ENCODE measurements at places on chromosomes 1 and 21. TPM values are rescaled to one million over a fixed set of nuclear protein-coding genes. Genes with fewer than 3 reads are reported as not detected.
A peak's percentile ranks its signal among the peaks of the same experiment; 100 is the strongest.

ERG gene
- 27.6 TPM for total RNA-seq

MARK1 gene
- total RNA-seq = 4.3 TPM

DYRK3 gene
- total RNA-seq = 11.5 TPM

PTGFR gene
- total RNA-seq = 4.7 TPM

SH2D1B gene
- total RNA-seq = 1.2 TPM

UBE2J2 gene
- 42.8 TPM for total RNA-seq

ZP4 gene
- total RNA-seq = not detected

PDZK1IP1 gene
- 44.9 TPM for total RNA-seq

NID1 gene
- total RNA-seq = 55.4 TPM

ZNF695 gene
- 0.13 TPM for total RNA-seq

DNA sequence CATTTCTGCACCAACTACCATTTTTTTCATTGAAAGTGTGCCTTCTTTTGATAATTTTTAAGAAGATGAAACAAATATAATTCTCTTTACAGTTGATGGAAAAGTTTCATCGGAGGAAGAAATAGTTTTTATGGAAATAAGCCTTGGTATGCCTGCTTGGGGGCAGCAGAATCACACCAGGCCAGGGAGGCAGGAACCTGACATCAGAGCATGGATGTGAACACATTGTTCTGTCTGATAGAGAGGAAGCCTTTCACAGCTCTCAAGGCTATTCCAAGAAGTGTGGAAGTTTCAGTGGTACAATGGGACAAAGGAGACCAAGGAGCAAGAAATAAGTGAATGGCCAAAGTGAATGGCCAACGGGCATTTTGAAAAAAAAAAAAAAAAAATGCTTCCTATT, 162.2 kb upstream of the KCNK2 start:
- H3K36me3 ChIP-seq = no peaks in the 10 kb centered on the region
- H3K27ac ChIP-seq = no peak overlapping the region
- DNase-seq = no peak
- H3K4me1 ChIP-seq = no peaks in the 10 kb centered on the region
- no peak overlapping the region for H3K4me3 ChIP-seq
- H3K27me3 ChIP-seq = no peaks in the 10 kb centered on the region

DNA sequence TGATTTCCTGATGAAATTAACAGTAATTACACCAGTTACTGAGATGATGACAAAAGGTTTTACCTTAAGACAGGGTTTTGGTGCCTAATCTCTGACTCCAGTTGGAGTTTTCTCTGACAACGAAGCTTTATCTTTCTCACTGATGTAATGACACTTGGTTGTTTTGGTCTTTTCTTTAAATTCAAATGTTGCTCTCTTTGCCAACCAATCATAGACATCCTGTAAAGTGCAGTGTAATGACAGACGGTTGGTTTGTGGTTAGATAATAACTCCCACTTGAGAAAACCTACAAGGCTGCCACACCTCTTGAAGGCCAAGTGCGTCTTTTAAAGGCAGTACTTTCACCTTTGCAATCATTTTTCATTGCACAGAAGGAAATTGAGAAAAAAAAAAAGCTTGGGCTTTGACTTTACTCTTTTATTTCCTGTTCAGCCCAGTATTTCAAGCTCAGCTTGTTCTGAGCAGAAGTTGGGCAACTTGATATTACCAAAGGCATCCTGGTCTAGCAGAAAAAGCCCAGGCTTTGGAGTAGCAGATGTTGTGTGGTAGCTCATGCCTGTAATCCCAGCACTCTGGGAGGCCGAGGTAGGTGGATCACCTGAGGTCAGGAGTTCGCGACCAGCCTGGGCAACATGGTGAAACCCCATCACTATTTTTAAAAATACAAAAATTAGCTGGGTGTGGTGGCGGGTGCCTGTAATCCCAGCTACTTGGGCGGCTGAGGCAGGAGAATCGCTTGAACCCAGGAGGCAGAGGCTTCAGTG, 14.9 kb downstream of the PDIK1L start:
- peaks cover 5% of the 10 kb centered on the region for H3K4me1 ChIP-seq
- H3K36me3 ChIP-seq = no peaks in the 10 kb centered on the region
- peak overlapping the region; percentile 9 for H3K4me3 ChIP-seq
- DNase-seq = no peak
- no peaks in the 10 kb centered on the region for H3K27me3 ChIP-seq
- peak overlapping the region; percentile 86 for H3K27ac ChIP-seq

GRCh38 chr1:180954005-180954800, 41.5 kb downstream of the KIAA1614 start:
- no peaks in the 10 kb centered on the region for H3K27me3 ChIP-seq
- peaks cover 29% of the 10 kb centered on the region for H3K4me1 ChIP-seq
- peak; percentile 52 for DNase-seq
- H3K4me3 ChIP-seq = peak overlapping the region; percentile 46
- H3K27ac ChIP-seq = no peak overlapping the region

GRCh38 chr1:247107694-247108093, 3.5 kb upstream of the ZNF669 start:
- H3K4me1 ChIP-seq = peaks cover 6% of the 10 kb centered on the region
- H3K27me3 ChIP-seq = no peaks in the 10 kb centered on the region
- DNase-seq = no peak
- H3K27ac ChIP-seq = no peak overlapping the region
- H3K36me3 ChIP-seq = no peaks in the 10 kb centered on the region
- no peak overlapping the region for H3K4me3 ChIP-seq

DNA sequence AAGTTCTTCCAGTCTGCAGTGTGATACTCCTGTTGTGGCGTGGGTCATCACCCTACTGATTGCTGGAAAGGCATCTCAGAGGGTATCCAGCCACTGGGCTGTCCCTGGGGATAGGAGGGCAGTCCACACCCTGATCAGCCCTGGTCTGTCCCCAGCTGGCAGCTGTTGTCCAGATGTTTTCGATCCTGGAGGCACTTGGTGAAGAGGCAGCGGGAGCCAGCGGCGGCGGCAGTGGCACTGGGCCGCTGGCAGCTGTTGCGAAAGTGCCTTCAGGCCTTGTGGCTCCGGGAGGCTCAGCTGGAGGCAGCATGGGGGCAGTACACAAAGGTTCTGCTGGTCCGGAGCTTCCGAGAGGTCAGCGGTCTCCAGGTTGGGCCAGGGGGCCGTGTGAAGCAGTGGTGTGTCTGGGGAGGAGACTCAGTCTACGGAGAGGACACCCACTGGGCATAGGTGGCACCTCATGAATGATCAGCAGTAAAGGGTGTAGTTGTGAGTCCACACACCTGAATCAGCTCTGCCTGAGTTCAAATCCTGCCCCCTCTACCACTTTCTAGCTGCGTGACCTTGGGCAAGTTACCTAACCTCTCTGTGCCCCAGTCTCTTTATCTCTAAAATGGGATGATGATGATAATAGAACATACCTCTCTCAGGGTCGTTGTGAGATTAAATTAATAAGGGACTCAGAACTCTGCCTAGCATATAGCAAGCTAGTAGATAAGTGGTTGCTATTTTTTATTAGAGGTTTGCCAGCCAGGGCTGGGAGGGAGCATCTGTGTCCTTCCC, 6.1 kb downstream of the C1orf167 start:
- H3K4me3 ChIP-seq = no peak overlapping the region
- DNase-seq = no peak
- peaks cover 3% of the 10 kb centered on the region for H3K27me3 ChIP-seq
- H3K27ac ChIP-seq = no peak overlapping the region

GRCh38 chr1:38336961-38337360, 290.4 kb upstream of the POU3F1 start:
- H3K4me3 ChIP-seq = no peak overlapping the region
- no peaks in the 10 kb centered on the region for H3K27me3 ChIP-seq
- DNase-seq = no peak
- no peak overlapping the region for H3K27ac ChIP-seq

DNA sequence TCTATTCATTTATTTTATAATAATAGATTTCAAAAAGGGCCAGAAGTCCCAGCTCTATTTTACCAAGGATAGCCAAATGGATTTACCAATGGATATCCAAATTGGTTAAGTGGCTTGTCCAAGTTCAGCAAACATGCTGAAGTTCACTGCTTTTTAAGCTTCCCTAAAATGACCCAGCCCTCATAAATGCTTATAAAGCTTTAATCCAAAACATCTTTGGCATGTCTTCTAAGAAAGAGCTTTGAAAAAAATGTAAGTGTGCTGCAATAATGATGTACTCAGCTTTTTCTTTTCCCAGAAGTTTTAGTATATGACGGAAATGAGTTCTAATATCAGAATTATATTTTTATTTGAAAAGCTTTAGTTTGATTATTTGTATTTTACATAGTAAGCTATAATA, 451.5 kb upstream of the ADAMTS5 start:
- H3K4me3 ChIP-seq = no peak overlapping the region
- H3K36me3 ChIP-seq = no peaks in the 10 kb centered on the region
- no peak overlapping the region for H3K27ac ChIP-seq
- H3K4me1 ChIP-seq = no peaks in the 10 kb centered on the region

GRCh38 chr21:18840239-18840638, 436.7 kb upstream of the TMPRSS15 start:
- no peak overlapping the region for H3K27ac ChIP-seq
- H3K4me3 ChIP-seq = no peak overlapping the region
- no peaks in the 10 kb centered on the region for H3K27me3 ChIP-seq
- no peaks in the 10 kb centered on the region for H3K4me1 ChIP-seq

- no peak overlapping the region for H3K4me3 ChIP-seq
- no peak for DNase-seq
- no peaks in the 10 kb centered on the region for H3K27me3 ChIP-seq
- peaks cover 12% of the 10 kb centered on the region for H3K4me1 ChIP-seq
- peak overlapping the region; percentile 43 for H3K27ac ChIP-seq
These were observed 25.6 kb upstream of the RGS1 start for GRCh38 chr1:192549937-192550336.

DNA sequence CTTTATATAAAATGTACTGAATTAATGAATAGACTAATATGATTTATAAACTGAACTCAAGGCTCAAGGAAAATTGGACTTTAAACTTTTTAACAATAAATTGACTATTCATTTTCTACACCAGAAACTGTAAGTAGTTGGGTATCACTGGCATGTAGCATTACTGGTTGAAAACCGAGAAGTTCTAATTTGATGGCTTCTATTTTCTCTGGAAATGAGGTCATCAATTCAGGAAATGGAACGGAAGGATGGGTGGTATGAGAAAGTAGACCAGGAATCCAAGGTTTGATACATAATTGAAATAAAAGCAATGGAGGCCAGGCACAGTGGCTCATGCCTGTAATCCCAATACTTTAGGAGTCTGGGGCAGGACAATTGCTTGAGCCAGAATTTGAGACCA, 50.4 kb downstream of the RERE start:
- H3K4me1 ChIP-seq = peaks cover 4% of the 10 kb centered on the region
- no peak overlapping the region for H3K4me3 ChIP-seq
- H3K36me3 ChIP-seq = no peaks in the 10 kb centered on the region
- no peak overlapping the region for H3K27ac ChIP-seq

DNA sequence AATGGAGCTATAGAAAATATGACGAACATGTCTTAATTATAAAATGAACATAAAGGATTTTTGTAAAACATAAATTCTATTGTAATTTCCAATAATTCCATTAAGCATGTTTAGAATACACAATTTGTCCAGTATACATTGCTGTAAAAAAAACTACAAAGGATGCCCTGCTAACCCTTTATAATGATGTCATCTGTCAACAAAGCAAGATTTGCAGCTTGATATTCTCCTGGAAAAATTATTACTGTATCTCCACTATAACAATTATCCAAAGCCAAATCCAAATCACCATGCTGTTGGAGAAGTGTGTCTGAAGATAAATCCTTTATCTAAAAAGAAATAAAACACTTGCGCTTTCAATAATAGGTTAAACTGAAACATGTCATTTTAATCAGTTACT, 47.6 kb downstream of the SHCBP1L start:
- no peak overlapping the region for H3K27ac ChIP-seq
- DNase-seq = no peak
- no peaks in the 10 kb centered on the region for H3K4me1 ChIP-seq
- no peaks in the 10 kb centered on the region for H3K27me3 ChIP-seq

- H3K27ac ChIP-seq = no peak overlapping the region
- no peak overlapping the region for H3K4me3 ChIP-seq
- no peak for DNase-seq
- H3K27me3 ChIP-seq = no peaks in the 10 kb centered on the region
These were observed 83.1 kb upstream of the LYPLAL1 start for GRCh38 chr1:219090607-219091006.

DNA sequence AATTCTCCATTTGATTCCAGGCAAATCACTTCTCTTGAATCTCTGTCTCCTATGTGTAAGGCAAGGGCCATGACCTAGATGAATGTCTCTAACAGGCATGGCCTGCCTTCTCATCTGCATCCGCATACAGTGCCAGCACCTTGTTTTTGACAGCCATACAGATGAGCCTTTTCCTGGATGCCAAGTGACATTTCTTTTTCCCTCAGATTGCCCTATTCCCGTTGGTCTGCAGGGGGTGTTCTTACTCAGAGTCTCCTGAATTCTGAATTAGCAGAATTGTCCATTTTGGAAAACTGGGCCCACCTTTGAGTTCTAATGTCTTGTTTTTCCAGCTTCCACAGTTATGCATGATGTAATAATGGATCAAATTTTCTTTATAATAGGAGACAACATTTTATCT, 88.0 kb upstream of the ADAR start:
- no peak overlapping the region for H3K4me3 ChIP-seq
- H3K27ac ChIP-seq = no peak overlapping the region

DNA sequence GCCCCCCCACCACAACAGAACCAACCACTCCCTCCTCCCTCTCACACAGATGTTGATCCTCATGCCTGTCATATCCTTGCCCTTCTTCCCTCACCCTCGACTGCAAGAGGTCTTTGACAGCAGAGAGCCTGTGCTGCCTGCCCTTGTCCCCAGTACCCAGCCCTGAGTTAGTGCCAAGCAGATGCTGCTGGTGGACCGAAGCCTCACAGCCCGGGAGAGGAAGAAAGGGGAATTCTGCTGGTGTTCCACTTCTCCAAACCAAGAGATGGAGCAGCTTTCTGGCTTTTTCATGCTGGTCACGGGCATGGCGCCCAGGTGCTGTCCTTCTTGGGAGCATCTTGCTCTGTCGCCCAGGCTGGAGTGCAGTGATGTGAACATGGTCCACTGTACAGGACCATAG, 69.1 kb downstream of the SLC66A1 start:
- no peaks in the 10 kb centered on the region for H3K36me3 ChIP-seq
- no peak overlapping the region for H3K27ac ChIP-seq
- DNase-seq = no peak
- H3K4me1 ChIP-seq = peaks cover 20% of the 10 kb centered on the region

DNA sequence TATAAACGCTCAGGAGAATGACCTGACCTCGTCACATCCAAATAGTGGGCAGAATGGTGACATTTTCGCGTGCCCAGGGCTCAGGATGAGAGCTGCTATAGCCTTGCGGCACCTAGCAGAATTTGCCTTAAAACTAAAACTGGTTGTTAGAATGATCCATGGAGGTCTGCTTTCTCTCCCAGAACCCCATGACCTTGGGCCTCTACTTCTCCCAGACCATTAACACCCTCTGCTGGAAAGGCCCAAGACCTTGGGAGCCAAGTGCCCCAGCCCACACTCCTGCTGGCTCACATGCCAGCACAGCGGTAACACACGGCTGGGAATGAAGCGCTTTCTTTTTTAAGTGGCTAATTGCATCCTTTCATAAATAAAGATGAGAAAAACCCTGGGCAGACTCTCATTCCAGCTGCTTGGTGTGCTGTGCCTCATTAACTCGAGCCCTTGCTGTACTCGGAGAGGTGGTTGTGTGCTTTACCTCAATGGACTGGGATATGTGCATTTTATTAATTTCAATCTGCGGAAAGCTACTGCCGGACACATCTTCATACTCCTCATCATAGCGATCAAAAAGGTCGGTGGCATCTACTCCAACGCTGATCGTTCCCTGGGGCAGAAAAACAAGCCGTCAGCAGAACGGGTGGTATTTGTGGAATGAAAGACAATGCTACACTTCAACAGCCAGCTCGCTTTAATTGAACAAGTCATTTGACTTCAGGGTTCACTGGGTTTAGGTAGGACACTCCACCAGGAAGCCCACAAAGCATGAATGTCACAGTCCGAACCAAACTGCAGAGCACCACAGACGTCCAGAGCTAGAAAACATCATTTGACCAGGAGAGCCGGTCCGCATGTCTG, 29.0 kb downstream of the THAP3 start:
- no peak overlapping the region for H3K27ac ChIP-seq
- DNase-seq = no peak
- H3K4me3 ChIP-seq = no peak overlapping the region
- H3K27me3 ChIP-seq = no peaks in the 10 kb centered on the region
- H3K4me1 ChIP-seq = no peaks in the 10 kb centered on the region

Data from left lung (tissue), 14 donors.